ENCODE measurements at places on chromosomes 5 and 9.

GRCh38 chr5:178213748-178214151 lies 9.4 kb downstream of the HNRNPAB start:
- no peak for DNase-seq

DNA sequence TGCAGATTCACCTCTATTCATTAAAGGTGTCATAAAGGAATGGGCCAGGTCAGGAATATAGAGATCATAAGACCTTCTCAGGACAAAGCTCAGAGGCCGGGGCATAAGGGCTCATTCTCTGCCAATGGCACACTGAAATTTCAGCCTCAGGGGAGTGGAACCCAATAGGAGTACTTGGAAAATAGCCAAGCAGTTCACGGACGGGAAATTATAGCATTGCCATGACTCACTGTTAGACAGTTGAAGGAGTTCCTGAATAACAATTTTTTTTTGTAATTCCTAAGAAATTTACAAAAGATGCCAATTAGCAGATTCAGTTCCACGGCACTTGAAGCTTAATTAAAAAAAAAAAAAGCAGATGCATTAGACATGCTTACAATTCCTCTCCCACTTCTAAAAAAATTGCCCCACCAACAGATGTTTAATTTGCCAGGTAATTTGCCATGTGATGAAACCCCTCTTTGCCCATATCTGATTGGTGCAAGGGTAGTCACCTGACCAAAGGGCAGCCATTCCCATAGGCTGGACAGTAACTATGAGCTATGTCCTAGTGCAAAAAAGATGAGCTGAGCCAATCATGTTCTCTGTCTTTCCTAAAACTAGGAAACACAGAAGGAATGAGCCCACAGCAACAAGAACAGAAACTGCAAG lies 58.6 kb downstream of the PTCD2 start:
- no peak for DNase-seq

GRCh38 chr9:131869348-131869747 lies 129.5 kb upstream of the RAPGEF1 start:
- no peak for DNase-seq

DNA sequence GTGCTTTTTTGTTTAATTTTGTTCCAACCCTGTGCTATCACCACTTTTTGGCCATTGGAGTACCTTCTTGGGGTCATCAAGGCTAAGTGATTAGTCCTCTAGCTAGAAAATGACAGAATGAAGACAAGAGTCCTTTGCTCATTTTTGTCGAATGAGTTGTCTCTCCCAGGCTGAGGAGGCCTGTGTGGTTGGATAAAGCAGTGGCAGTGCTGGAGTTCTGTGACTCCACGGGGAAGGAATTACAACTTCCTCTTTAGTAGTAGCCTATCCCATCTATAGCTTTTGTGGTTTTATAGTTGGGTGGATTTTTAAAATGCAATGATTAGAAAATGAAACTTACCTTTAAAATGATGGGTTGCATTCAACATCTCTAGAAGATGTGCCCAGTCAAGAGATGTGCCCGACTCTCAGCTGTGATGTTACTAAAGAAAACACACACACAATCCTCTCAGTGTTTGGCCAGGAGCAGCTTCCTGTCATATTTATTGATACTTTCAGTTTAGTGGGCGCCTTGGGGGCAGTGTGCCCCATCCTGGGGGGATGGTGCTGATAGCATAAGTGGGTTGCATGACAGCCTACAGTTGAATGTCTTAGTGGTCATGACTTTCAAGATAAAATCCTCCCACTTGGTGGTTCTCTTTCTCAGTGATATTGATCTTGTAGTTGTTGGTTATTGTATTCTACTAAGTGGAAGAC lies 11.9 kb downstream of the OTULINL start:
- no peak for DNase-seq

GRCh38 chr9:108672475-108673190 lies 183.2 kb downstream of the ACTL7B start:
- DNase-seq: no peak

DNA sequence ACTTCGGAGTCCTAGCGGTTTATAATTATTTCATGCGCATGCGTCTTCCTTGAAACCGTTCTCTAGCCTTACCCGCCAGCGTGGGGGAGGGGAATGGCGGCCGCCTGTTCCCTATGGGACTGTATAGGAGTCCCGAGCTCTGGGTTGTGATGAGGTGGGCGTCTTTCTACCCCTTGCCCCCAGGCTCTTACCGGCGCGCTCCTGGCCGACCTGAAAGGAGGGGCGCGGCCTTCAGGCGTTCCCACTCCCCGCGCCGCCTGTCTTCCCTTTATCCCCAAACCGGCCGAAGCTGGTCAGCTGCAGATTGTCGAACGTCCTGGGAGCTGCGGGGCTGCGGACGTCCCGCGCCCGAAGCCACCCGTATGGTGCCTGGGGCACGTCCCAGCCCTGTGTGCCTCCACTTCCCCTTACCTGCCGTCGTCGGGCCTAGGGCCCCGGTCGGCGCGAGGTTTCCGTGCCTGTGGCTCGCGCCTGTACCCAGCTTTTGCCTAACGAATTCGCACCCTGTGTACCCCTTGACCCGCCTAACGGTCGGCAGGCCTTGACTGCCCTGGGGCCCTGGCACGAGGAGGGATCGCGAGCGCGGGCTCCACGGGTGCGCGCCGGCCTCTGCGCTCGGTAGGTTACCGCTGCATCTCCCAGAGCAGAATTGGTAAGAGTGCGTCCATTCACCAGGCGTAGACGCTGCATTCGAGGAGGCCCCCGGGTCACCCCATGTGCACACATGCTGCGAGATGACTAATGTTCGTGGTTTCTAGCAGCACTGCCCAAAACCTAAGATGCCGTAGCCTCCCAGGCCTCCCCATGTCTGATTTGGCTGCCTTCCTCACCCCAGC lies 653 bp upstream of the HNRNPH1 start:
- no peak for DNase-seq

DNA sequence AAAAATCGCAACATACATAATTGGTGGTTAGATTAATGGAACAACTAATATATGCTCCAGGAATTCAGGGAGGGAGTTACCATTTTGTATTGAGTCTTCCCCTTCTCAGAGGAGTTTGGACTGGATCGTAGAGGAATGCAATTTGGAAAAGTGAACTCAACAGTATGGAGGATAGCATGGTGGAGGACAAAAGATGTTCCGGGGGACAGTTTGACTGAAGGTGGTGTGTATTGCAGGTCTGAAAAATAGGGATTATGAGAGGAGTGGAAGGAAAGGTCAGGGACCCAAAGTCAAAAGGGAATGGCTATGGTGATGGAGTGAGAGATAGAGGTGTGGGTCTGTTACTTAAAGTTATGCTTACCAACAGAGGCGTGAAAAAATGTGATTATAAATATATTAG lies 1.5 kb downstream of the DNAJC21 start:
- DNase-seq: no peak

Data from cerebellar nuclear complex (tissue), 1 donor.